ENCODE measurements at places on chromosomes 2 and 18. TPM values are rescaled to one million over a fixed set of nuclear protein-coding genes. Genes with fewer than 3 reads are reported as not detected.

DNA sequence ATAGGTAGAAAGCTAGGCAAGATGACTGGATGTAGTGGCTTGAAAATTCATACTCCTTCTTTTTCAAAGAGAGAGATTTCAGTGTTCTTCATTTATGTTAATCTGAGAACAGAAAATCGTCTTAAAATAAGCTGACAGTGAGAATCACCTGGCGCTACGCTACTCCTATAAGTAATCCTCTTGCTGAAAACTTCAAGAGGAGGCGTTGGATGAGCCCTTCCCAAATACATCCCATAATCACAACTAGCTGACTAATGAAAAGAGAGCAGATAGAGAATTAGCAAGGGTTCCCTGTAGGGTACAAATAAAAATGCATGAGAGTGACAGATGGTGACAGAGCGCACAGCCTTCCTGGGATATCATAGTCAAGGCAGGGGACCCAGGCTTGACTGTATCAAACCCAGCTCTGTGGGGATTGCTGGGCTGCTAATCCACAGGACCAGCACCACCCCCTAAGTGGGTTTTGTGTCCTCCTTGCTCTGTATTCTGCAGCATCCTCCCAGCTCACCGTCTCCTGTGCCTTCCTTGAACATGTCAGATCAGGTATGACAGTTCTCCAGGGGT, 280.2 kb downstream of the SP3 start:
- no peaks in the 10 kb centered on the region for H3K36me3 ChIP-seq
- peaks cover 5% of the 10 kb centered on the region for H3K27me3 ChIP-seq
- no peak overlapping the region for H3K27ac ChIP-seq
- no peak overlapping the region for H3K4me3 ChIP-seq
- DNase-seq: no peak

DNA sequence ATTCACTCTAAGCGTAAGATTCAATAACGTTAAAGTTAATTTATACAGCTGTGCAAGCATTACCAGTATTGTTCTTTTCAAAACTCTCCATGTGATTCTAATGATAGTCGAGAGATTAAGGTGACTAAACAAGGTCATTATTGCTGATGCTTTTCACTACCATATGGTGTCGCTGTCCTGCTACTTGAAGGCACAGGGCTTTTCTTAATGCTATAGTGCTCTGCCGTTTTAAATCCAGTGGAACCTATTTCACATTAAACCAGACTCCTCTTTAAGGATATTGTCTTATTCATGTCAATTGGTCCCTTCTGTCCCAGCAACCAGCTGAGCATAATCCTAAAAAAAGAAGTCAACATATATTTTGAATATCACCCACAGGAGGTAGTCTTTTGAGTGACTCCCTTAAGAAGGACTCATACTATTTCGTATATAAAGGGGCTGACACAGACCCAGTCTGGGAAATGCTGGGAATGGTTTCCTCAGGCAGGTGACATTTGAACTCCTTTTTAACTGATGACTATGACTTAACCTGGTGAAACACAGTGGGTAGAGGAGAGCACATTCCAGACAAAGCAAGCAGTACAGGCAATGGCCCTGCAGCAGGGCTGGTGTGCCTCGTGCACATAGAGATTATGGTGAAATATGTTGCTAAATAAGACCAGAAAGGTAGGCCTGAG, 53.9 kb upstream of the CYTIP start:
- no peaks in the 10 kb centered on the region for H3K4me1 ChIP-seq
- no peak overlapping the region for H3K27ac ChIP-seq
- peak; percentile 49 for DNase-seq
- H3K27me3 ChIP-seq: no peaks in the 10 kb centered on the region

DNA sequence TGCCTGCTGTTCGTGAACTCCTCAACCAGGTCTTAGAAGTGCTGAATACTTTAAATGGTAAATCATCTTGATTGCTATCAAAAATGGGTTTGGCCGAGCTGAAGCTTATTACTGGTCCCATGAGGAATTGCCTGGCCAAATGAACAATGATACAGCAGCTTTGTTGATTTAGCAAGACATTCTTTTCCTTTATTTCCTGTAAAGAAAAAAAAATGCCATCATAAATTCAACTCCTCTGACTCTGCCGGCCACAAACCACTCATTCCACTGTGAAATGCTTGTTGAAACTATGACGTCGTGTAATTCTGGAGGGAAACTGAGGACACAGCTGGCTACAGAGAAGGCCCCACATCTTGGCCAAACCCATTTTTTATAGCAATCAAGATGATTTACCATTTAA, 74.2 kb upstream of the ID2 start:
- no peaks in the 10 kb centered on the region for H3K27me3 ChIP-seq
- no peaks in the 10 kb centered on the region for H3K36me3 ChIP-seq
- no peak overlapping the region for H3K27ac ChIP-seq
- peak; percentile 80 for DNase-seq
- H3K4me1 ChIP-seq: peaks cover 18% of the 10 kb centered on the region

DNA sequence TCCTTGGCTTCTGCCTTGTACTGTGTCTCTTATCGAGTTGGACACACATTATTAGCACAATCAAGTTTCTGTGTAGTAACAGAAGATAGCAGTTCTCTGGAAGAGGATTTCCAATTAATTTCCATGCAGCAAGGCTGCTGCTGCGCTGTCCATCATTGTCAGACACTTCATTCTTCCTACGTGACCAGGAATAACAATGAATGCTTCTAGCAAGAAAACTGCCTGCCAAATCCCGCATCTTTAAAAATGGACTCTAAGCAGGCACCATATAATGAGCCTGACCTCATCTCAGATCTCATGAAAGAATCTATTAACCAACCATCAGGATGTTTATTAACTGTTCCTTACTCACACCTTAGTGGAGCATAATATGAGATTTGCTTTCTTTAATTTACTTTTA, 1067.7 kb upstream of the FAM98A start:
- no peak overlapping the region for H3K27ac ChIP-seq
- H3K4me3 ChIP-seq: no peak overlapping the region
- no peaks in the 10 kb centered on the region for H3K27me3 ChIP-seq
- DNase-seq: no peak
- no peaks in the 10 kb centered on the region for H3K4me1 ChIP-seq
- H3K36me3 ChIP-seq: no peaks in the 10 kb centered on the region

Gene DNAJC27
- total RNA-seq: 2.0 TPM

DNA sequence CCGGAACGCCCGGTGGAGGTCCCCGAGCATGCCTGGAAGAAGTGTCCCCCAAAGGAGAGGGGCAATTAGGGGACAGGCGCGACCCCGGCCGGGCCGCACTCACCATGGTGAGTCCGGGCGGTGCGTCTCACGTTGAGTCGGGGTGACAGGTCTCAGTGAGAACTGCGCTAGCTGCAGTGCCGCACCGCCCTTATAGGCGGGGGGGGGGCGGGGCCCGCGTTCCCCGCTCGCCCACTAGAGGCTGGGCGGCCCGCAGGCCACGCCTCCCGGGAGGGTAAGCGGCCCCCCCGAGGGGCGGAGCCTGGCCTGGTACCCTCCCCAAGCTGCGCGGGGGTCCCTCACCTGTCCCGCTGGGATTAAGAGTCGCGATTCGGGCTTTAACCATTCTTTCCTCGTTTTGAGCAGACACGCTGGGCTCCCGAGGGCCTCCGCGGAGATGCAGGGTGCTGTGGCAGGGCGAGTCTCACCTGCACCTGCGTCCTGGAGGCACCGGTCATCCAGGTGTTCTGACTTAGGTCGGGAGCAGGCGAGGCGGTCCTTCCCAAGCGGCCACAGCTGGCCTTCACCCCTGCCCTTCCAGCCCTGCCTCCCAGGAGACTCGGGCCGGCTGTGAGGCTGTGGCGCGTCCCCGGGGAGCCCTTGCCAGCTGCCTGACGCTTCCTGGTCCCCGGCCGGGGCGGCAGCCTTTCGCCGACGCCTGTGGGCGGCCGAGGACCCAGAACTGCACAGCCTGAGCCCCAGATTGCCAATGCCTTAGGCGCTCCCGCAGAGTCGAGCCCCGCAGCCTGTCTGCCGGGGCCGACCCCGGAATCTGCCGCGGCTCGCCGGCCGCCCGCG, at the start of gene TUBA4A:
Gene TUBA4A, minus strand, starts transcription at position 166 of the 837 bp plus-strand sequence. Its CDS starts 60 bp downstream, at position 106.
- peak within 1 kb of the TSS; percentile 57 for H3K4me3 ChIP-seq
- H3K27me3 ChIP-seq: peaks cover 16% of the 10 kb centered on the region
- peak; percentile 37 for DNase-seq
- peaks cover 34% of the 10 kb centered on the region for H3K4me1 ChIP-seq

DNA sequence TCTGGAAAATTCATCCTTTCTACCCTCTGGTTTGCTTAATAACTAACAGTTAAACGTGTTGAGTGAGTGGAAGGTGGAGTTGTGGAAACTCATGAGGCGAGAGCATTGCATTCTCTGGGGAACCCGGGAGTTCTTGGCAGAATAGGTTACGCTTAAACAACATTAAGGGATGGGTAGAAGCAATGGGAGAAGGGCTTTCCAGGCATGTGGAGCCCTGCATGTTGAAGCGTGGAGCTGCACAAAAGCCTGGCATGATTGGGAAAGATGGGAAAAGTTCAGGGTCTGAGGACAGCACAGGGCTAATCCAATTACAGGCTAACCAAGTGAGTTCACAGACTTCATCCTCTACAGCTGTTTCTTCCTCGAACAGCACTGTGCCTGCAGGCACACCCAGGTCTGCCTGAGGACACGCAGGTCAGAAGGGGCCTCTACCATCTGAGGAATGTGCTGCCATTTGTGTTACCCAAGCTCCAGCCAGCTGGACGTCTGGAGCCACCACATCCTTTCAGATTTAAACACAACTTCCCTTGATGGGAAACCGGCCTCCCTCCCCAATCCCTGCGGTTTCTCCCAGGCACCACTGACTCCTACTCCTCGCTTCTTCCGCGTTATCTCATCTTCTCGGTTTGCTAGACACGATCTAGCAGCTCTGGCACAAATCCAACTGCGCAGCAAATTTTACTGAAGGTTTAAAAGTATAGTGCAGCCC, 164.2 kb downstream of the ANTXR1 start:
- H3K27me3 ChIP-seq: no peaks in the 10 kb centered on the region
- H3K27ac ChIP-seq: peak overlapping the region; percentile 88
- peaks cover 22% of the 10 kb centered on the region for H3K4me1 ChIP-seq
- no peak overlapping the region for H3K4me3 ChIP-seq
- peaks cover 26% of the 10 kb centered on the region for H3K36me3 ChIP-seq
